ENCODE measurements at places on chromosomes 12 and 14. TPM values are rescaled to one million over a fixed set of nuclear protein-coding genes. Genes with fewer than 3 reads are reported as not detected.

- peaks cover 7% of the 10 kb centered on the region for H3K4me1 ChIP-seq
- H3K36me3 ChIP-seq, result no peaks in the 10 kb centered on the region
- no peaks in the 10 kb centered on the region for H3K27me3 ChIP-seq
- H3K27ac ChIP-seq, result no peak overlapping the region
- no peak for DNase-seq
- H3K4me3 ChIP-seq, result no peak overlapping the region
These were observed 1.6 kb upstream of the PPP2R5E start for GRCh38 chr14:63544591-63545299.

DNA sequence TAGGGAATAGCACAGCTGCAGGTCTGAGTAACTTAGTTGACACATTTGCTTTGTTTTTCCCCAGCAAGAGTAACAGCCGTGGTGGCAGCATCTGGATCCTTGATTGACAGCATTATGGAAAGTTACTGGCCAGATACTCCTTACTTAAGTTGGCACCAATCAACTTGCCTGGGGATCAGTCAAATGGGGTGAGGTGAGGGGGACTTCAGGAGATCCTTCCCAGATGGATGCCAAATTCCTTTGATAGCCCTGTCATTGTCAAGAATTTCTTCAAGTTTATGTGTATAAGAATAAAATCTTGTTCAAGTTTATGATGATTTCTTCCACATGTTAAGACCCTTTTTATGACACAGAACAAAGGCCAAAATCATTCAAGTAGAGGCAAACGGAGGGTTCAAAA, 618.4 kb downstream of the SLC6A15 start:
- H3K27ac ChIP-seq, result no peak overlapping the region
- no peaks in the 10 kb centered on the region for H3K27me3 ChIP-seq
- H3K4me3 ChIP-seq, result no peak overlapping the region
- DNase-seq, result no peak
- no peaks in the 10 kb centered on the region for H3K36me3 ChIP-seq

GRCh38 chr12:106113824-106114446, 24.8 kb downstream of the NUAK1 start:
- DNase-seq, result no peak
- H3K27ac ChIP-seq, result no peak overlapping the region
- H3K27me3 ChIP-seq, result no peaks in the 10 kb centered on the region

GRCh38 chr12:14664434-14665023, 31.9 kb downstream of the GUCY2C start:
- peak; percentile 6 for DNase-seq
- H3K4me1 ChIP-seq, result no peaks in the 10 kb centered on the region
- H3K27me3 ChIP-seq, result no peaks in the 10 kb centered on the region
- no peak overlapping the region for H3K4me3 ChIP-seq

The RFX4 gene
- 0.23 TPM for polyA plus RNA-seq

All from thymus (tissue), 14 donors.